ENCODE measurements at places on chromosomes 3 and 15.

DNA sequence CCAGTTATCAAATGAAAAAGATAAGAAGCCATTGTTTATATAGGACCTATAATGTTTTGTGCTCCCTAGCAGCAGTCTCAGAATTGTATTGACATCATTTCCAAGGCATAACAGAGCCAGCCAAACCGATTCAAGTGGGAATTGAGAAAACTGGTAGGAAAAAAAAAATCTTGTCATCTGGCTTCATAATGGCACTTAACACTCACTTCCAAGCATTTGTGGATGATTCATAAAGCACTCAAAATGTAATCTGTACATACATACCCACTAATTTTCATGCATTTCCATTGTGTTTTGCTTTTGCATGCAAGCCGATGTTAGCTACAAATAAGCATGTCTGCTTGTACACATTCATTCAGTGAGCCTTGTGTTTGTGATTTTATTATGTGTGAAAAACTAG, 18.6 kb upstream of the TRPC1 start:
- DNase-seq = no peak

DNA sequence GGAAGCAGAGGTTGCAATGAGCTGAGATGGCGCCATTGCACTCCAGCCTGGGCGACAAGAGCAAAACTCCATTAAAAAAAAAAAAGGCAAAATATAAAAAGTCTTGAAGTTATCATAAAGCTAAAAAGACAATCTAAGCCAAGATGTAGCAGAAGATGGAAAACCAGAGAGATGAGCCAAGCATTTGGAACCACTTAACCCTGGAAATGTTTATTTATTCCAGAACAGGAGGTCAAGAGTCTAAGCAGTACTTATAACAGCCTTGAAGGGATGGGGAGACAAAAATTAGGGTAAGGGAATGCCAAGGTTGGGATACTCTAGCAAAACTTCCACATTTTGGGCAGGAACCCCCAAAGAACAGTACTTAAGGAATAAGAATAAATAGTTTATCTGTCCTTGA, 30.1 kb downstream of the FAIM start:
- DNase-seq = no peak

GRCh38 chr3:49626101-49626581, 48.0 kb upstream of the APEH start:
- DNase-seq = no peak

DNA sequence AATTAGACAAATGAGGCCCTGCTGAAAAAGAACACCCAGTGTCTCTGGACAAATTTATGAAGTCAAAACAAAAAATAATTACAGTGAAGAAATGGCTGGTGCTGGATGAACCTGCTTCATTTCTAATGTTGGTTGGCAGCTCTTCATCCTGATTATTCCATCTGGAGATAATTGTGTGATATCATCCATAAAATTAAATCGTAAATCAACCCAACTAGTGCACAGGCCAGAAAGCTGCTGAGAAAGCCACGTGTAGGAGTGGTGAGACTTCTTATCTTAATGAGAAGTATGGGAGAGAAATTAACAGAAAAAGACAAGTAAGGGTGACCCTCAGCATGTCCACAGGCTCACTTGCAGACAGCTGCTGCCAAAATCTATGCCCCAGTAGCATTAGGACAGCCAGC, 465.2 kb upstream of the TGFBR2 start:
- DNase-seq = no peak

DNA sequence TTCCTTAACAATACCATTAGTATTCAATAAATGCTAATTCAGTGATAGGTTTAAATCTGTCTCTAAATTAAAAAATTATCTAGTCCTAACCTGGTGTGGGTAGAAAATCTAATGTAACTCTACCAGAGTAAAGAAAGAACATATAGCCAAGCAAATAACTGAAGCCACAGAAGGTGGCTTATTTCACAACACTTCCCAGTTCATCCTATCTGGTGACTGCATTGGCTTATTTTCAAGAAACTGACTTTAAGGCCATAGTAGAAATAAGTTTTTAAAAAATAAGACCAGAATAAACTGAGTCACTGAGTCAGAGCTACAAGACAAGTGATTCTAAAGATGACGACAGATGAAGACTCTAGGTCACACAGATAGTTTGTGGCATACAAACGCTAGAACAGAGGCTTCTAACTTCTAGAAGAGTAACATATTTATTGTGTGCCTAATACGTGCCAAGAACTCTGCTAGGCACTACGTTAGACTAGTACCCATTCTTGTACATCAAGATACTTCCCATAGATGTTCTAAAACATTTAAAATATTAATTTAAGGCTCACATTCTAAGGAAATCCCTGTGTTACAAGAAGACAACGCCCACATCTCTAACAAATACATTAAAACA, 25.9 kb downstream of the TMCC1 start:
- no peak for DNase-seq

- DNase-seq = no peak
Measured at GRCh38 chr15:85473455-85473854, 93.1 kb downstream of the AKAP13 start.

DNA sequence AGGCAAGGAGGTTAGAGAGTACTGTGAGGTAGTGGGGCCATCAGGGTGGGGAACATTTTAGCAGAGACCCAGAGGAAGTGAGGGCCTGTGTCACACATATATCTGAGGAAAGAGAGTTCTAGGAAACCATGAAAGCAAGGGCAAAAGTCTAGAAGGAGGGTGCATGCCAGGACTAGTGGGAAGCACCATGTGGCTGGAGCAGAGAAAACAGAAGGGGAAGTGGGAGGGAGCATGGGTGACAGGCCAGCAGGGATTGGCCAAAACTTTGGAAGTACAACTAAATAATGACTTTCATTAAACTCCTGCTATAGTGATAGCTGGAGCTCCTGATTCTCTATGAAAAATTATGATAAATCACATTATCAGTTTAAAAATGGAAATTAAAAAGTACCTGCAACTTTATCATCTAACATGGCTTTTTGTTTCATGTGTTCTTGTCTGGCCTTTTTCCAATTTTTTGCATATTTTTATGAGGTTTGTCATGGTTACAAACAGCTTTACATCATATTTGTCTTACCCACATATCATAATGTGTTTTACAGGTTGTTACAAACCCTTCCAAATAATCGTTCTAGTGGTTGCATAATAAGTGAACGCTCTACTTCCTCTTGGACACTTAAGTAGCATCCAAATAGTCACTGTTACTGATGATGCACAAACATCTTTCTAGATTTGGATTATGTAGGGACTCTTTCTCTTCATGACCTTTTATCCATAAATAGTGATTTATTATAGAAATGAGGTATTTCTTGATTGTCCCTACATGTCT, 168.3 kb downstream of the NEK10 start:
- no peak for DNase-seq

GRCh38 chr15:57600197-57600596, 8.5 kb downstream of the MYZAP start:
- DNase-seq = no peak

- no peak for DNase-seq
Measured at GRCh38 chr15:45481135-45481534, 41.4 kb downstream of the SLC30A4 start.
